A549 treated with dexamethasone at 1 μM for 4 hours (cell line): ENCODE measurements at places on chromosomes 2 and 18. TPM values are rescaled to one million over a fixed set of nuclear protein-coding genes. Genes with fewer than 3 reads are reported as not detected.

Gene CCDC150
- 3.0 to 4.9 TPM (median 4.5 TPM) in 5 replicates for total RNA-seq

Gene GKN1
- 0.24 to 0.56 TPM (median 0.41 TPM) in 5 replicates for total RNA-seq

Gene MLPH
- total RNA-seq = 225 to 326 TPM (median 300 TPM) in 5 replicates

Gene RGPD4
- 0.02 to 0.07 TPM (median 0.04 TPM) in 5 replicates for total RNA-seq

Gene DSG4
- total RNA-seq = not detected in 5 replicates

Gene OSBPL1A
- total RNA-seq = 14.4 to 20.8 TPM (median 17.9 TPM) in 5 replicates

Gene C1QL2
- total RNA-seq = 0.30 to 0.86 TPM (median 0.67 TPM) in 5 replicates
